ENCODE measurements at places on chromosomes 3 and 15. TPM values are rescaled to one million over a fixed set of nuclear protein-coding genes. Genes with fewer than 3 reads are reported as not detected.

Gene ADGRG7
- total RNA-seq = not detected

Gene SLC22A14
- 0.03 TPM for total RNA-seq

Gene EFHB
- 0.72 TPM for total RNA-seq

Gene GPR149
- total RNA-seq = not detected

Gene ROPN1B
- not detected for total RNA-seq

Gene TEX55
- total RNA-seq = not detected

Gene FRMD5
- total RNA-seq = 3.7 TPM

Gene DTWD1
- total RNA-seq = 14.3 TPM

Gene COLQ
- total RNA-seq = 0.45 TPM

Gene RBPMS2
- 6.5 TPM for total RNA-seq

Gene TLNRD1
- total RNA-seq = 15.5 TPM

Gene UBA7
- 0.74 TPM for total RNA-seq

Gene HTR3D
- not detected for total RNA-seq

Gene DNASE1L3
- total RNA-seq = not detected

Gene UBA5
- total RNA-seq = 23.3 TPM

Gene ATP13A5
- not detected for total RNA-seq

Gene LMAN1L
- not detected for total RNA-seq

Gene TJP1
- 66.1 TPM for total RNA-seq

Gene GPR160
- total RNA-seq = 1.5 TPM

Gene NR2E3
- 0.16 TPM for total RNA-seq

Gene TRIM59
- total RNA-seq = 9.4 TPM

Gene NAALADL2
- total RNA-seq = 0.23 TPM

Gene CAMKV
- total RNA-seq = 0.40 TPM

Gene CD80
- total RNA-seq = not detected

Gene RAB7A
- total RNA-seq = 183 TPM

Gene GABRA5
- 131 TPM for total RNA-seq

Gene ECE2
- not detected for total RNA-seq

Gene STRIT1
- not detected for total RNA-seq

Gene ZNF860
- total RNA-seq = 1.7 TPM

Gene RASGRF1
- total RNA-seq = 0.43 TPM

Gene CPEB1
- 2.9 TPM for total RNA-seq

Gene STXBP5L
- not detected for total RNA-seq

Gene SLC25A38
- total RNA-seq = 37.8 TPM

Gene CRYGS
- total RNA-seq = 0.85 TPM

Gene MESP1
- 8.5 TPM for total RNA-seq

Gene ELL3
- 2.2 TPM for total RNA-seq

Gene HYKK
- total RNA-seq = 5.8 TPM

Data from A549 treated with CORT108297 at 1 μM for 4 hours (cell line).